A673 (cell line): ENCODE measurements at places on chromosomes 7 and 10. TPM values are rescaled to one million over a fixed set of nuclear protein-coding genes. Genes with fewer than 3 reads are reported as not detected.

Gene ANKRD1
- total RNA-seq: not detected in 2 replicates

- H3K36me3 ChIP-seq: no peaks in the 10 kb centered on the region
- H3K4me3 ChIP-seq: no peak overlapping the region
- peak; percentile 34 for DNase-seq
- H3K27ac ChIP-seq: no peak overlapping the region
- peaks cover 19% of the 10 kb centered on the region for H3K4me1 ChIP-seq
- H3K27me3 ChIP-seq: no peaks in the 10 kb centered on the region
These were observed 2.2 kb upstream of the HIP1 start for GRCh38 chr7:75740846-75741497.

DNA sequence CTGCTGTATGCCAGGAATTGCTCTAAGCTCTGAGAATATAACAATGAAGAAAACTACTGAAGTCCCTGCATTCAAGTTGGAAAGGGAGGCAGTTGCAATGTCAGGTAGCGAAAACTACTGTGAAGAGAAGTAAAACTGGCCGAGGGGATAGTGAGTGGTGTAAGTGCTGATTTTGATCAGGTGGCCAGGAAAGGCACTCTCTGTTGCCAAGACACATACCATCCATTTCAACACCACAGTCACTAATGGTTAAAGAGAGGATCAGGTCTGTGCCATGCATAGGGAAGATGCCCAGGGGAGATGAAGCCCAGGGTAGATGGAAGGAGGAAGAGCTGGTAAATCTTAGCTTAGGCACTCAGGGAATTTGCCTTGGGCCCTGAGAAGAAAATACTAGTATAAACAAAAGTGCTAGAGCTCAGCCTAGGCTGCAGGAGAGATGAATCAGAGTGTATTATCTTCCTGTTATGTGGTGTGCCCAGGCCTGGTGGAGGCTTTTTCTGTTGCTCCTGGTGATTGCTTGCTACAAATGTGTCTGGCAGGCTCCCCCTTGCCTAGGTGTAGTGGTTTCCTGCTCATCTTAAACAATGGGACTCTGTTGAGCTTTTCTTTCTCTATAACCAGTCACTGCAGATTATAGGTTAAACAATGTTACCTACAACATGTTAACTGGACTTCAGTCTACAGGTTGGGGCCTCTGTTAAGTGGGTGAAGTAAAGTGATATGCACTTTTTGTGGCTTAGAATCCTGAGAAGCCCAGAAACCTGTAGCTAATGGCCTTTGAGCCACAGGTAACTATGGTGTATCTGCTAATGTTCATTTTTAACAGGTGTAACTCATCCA lies 125.5 kb downstream of the LRRC4 start:
- peaks cover 9% of the 10 kb centered on the region for H3K4me1 ChIP-seq
- H3K27me3 ChIP-seq: no peaks in the 10 kb centered on the region
- DNase-seq: no peak

DNA sequence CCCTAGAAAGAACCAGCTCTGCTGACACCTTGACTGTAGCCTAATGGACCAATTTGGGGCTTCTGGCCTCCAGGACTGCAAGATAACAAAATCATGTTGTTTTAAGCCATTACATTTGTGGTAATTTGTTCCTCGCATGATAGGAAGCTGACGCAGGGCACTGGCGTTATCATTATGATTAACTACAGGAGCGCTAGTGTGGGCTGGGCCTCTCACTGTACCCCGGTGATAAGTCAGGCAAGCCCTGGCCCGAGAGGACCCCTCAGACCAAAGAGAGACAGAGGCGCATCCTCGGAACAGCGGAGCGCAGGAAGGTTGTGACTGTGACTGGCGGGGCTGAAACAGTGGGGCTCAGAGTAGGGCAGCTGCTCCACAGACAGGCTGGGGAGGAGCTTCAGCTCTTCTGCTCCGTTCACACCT lies 150.3 kb upstream of the CHST15 start:
- H3K4me3 ChIP-seq: no peak overlapping the region
- H3K27ac ChIP-seq: no peak overlapping the region

DNA sequence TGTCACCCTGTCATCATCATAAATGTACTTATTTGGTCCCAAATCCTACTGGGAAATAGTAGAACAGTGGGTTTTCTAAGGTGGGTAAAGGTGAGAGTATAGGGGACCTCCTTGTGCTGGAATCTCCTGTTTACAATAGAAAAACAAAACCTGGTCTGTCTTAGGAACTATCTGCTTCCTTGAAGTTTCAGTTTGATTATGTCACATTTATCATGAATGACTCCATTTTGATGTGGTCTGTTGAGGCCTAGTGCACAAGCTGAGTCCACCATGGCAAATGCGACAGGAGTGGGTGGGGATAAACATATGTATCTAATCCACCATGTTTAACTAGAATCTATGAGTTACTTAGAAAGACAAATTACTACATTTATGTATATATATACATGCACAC lies 13.0 kb upstream of the REPIN1 start:
- no peaks in the 10 kb centered on the region for H3K36me3 ChIP-seq
- H3K4me3 ChIP-seq: no peak overlapping the region
- H3K27me3 ChIP-seq: no peaks in the 10 kb centered on the region
- peaks cover 25% of the 10 kb centered on the region for H3K4me1 ChIP-seq

GRCh38 chr7:136064627-136065237 lies 87.6 kb upstream of the MTPN start:
- no peaks in the 10 kb centered on the region for H3K36me3 ChIP-seq
- no peaks in the 10 kb centered on the region for H3K27me3 ChIP-seq
- no peak overlapping the region for H3K27ac ChIP-seq

DNA sequence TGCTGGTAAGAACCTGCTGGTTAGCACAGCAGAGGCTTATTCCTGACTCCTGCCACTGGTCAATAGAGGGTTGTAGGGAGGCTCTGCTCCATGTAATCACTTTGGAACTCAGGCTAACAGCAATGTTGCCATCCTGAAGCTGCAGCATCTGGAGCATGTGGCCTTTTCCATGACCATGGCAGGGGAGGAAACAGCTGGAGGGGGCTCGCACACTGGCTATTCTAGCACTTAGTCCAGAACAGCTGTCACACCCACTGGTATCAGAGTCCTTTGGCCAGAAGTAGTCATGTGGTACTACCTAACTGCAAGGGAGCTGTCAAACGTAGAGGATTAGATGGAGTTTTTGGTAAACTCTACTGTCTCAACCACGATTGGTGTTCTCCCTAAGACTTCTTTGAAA lies 450.0 kb downstream of the RPS24 start:
- no peak for DNase-seq
- no peak overlapping the region for H3K4me3 ChIP-seq
- no peak overlapping the region for H3K27ac ChIP-seq
- H3K36me3 ChIP-seq: no peaks in the 10 kb centered on the region
- no peaks in the 10 kb centered on the region for H3K4me1 ChIP-seq

DNA sequence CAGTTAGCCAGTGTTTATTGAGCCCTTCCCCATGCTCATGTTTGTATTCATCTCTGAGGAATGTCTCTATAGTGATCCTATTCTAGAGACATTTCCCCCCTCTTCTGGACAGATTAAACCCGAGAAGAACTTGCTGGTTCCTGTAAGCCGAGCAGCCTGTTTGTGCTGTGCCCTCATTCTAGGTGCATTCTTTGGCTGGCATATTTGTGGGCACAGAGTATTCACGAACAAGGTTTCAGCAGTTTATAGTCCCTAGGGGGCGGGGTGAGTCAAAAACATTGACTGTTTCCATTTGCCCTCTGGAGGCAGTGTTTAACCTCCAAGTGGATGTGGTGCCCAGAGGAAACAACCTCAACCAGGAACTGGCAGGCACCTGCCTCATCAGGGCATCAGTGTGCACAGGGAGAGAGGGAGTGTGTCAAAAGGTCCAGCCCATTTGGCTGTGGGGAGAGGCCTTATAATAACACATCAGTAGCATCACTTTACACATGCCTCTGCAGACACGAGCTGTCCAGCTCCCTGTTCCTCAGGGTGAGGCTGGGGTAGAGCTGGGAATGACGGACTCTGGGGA lies 273.3 kb upstream of the LRGUK start:
- peak; percentile 70 for DNase-seq
- H3K36me3 ChIP-seq: no peaks in the 10 kb centered on the region
- H3K27me3 ChIP-seq: no peaks in the 10 kb centered on the region
- H3K27ac ChIP-seq: no peak overlapping the region

DNA sequence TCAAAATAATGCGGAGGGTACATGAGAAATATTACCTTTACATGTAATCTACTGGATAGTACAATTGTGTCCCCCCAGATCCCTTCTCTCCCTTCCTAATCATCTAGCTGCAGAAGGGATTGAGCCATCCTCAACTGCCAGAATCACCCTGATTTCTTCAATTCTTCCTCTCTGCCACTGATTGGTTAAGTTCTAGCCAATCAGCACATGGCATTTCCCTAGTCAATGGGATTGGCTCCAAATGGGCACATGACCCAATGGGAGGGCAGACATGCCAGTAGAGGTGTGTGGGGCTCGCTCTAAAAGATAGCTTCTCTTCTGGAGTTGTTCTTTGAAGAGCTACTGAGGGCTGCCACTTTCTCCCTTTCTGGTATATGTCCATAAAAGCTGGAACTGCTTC lies 20.9 kb upstream of the UBE3C start:
- no peaks in the 10 kb centered on the region for H3K36me3 ChIP-seq
- H3K4me1 ChIP-seq: no peaks in the 10 kb centered on the region
- peaks cover 33% of the 10 kb centered on the region for H3K27me3 ChIP-seq
- no peak for DNase-seq

DNA sequence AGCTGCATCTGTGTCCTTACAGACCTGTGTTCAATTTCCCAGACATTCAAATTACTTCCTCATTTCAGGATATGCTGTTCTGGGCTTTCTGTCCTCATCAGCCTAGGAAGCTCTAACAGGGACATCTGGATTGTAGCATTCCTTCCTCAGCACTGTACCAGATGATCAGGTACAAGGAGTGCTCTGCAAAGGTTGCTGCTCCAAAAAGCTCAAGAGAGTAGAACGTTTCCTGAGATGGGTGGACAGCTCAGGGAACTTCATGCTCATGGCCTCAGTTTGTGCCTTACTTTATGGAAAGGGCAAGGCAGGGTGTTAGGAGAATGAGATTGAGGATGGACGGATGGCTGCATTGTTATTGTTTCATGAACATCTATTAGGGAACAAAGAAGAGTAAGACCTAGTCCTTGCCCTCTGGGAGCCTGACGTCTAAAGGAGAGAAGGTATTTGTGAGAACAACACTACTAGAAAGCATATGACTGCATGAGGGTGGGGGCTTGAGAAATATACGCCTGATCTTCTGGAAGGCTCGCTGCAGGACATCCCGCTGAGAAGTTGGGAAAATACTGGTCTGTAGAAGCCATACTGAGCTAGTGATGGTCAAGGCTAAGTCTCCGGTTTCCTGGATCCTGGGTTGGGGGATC lies 10.5 kb upstream of the ZNF212 start:
- H3K27me3 ChIP-seq: no peaks in the 10 kb centered on the region
- peaks cover 10% of the 10 kb centered on the region for H3K4me1 ChIP-seq
- no peaks in the 10 kb centered on the region for H3K36me3 ChIP-seq

DNA sequence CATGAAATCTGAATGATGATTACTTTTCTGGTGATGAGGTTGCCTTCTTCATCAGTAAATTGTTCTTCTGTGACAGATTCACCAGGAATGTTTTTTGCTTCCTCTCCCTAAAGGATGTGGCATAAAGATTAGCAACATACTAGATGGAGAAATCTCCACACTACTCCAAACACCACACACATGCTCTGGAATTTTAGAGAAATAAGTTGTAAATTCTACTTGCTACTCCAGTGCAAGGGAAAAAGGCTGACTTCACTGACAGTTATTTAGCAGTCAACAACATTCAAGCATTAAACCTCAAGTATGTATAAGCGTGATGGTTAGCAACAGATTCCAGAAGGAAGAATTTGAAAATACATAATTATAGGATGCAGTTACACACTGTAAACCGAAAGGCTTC lies 137.9 kb upstream of the CCDC6 start:
- no peaks in the 10 kb centered on the region for H3K36me3 ChIP-seq
- H3K4me3 ChIP-seq: no peak overlapping the region
- no peak for DNase-seq
- peaks cover 12% of the 10 kb centered on the region for H3K27me3 ChIP-seq
- H3K27ac ChIP-seq: no peak overlapping the region

DNA sequence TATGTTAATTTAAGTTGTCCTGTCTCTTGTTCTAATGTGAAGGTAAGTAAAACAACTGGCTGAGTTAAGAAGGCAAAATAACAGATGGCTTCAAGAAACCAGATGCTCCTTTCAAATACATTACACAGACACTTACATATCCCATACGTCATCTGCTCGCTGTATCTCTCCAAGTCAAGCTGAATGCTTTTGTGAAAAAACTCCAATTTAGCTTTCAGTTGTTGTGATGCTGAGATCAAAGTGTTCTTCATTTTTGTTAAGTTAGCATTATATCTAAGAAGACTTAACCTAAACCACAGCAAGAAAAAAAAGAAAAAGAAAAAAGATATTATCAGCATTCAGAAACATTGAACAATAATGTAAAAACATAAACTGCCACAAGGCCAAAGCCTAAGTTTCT lies 18.5 kb upstream of the ERLIN1 start:
- H3K27ac ChIP-seq: no peak overlapping the region
- H3K27me3 ChIP-seq: no peaks in the 10 kb centered on the region
- H3K4me3 ChIP-seq: no peak overlapping the region
- no peak for DNase-seq
- H3K36me3 ChIP-seq: peaks cover 60% of the 10 kb centered on the region

GRCh38 chr10:14142606-14143250 lies 188.0 kb downstream of the FRMD4A start:
- peaks cover 40% of the 10 kb centered on the region for H3K27me3 ChIP-seq
- no peak overlapping the region for H3K27ac ChIP-seq
- no peak overlapping the region for H3K4me3 ChIP-seq
- no peak for DNase-seq

- H3K27ac ChIP-seq: no peak overlapping the region
- H3K4me3 ChIP-seq: no peak overlapping the region
- H3K4me1 ChIP-seq: no peaks in the 10 kb centered on the region
- no peaks in the 10 kb centered on the region for H3K27me3 ChIP-seq
- no peaks in the 10 kb centered on the region for H3K36me3 ChIP-seq
These were observed 253.3 kb downstream of the PRPF18 start for GRCh38 chr10:13840036-13840435.

DNA sequence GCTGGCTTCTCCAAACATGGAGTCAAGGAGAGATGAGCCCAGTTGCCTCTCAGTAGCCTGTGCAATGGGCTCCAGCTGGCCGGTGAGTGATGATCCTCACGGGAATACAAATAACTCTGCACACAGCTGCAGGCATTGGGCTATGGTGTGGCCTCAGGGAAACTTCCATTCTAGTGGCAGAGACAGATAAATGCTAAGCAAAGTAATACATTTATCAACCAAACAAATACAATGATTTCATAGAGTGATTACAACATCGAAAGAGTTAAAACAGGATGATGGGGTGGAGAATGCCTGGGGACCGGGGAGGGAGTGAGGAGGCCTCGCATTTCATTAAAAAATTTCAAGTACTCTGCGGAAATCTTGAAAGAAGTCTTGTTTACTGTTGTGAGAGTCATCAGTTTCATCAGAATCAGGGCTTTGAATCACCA lies 15.0 kb upstream of the AKR1B1 start:
- no peaks in the 10 kb centered on the region for H3K4me1 ChIP-seq
- no peak overlapping the region for H3K4me3 ChIP-seq
- DNase-seq: peak; percentile 12
- H3K27me3 ChIP-seq: no peaks in the 10 kb centered on the region
- no peak overlapping the region for H3K27ac ChIP-seq

- no peak overlapping the region for H3K4me3 ChIP-seq
- no peaks in the 10 kb centered on the region for H3K4me1 ChIP-seq
- H3K27me3 ChIP-seq: peaks cover 11% of the 10 kb centered on the region
- no peak overlapping the region for H3K27ac ChIP-seq
- no peak for DNase-seq
These were observed 104.7 kb downstream of the SFMBT2 start for GRCh38 chr10:7306147-7306546.
